LHCN-M2 (cell line): ENCODE measurements at places on chromosomes 3 and 15.
A peak's percentile ranks its signal among the peaks of the same experiment; 100 is the strongest.

DNA sequence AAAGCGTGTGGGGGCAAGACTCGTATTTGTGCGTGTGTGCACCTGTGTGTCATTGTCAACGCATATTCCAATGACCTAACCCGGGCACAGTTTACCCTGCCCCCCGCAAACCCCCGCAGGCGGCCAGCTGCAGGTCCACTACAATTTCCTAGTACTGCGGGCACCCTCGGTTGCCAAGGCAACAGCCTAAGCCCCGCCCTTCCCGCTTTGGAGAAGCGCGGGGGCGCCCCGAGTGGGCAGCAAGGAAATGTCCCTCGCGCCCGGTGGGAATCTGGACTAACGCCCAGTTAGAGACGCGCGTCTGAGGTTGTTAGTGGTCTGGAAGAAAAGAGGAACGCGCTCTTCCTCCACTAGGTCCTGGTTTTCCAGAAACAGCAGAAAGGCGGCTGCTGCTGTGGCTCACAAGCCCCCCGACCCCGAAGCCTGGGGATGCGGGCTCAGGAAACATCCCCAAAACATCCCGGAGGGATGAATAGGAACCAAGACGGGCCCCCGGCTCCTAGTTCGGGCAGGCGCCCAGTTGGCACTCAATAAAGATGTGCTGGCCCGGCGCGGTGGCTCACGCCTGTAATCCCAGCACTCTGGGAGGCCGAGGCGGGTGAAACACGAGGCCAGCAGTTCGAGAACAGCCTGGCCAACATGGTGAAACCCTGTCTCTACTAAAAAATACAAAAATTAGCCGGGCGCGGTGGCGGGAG is 1.1 kb downstream of the ABHD14A start:
- peak; percentile 68 for DNase-seq

DNA sequence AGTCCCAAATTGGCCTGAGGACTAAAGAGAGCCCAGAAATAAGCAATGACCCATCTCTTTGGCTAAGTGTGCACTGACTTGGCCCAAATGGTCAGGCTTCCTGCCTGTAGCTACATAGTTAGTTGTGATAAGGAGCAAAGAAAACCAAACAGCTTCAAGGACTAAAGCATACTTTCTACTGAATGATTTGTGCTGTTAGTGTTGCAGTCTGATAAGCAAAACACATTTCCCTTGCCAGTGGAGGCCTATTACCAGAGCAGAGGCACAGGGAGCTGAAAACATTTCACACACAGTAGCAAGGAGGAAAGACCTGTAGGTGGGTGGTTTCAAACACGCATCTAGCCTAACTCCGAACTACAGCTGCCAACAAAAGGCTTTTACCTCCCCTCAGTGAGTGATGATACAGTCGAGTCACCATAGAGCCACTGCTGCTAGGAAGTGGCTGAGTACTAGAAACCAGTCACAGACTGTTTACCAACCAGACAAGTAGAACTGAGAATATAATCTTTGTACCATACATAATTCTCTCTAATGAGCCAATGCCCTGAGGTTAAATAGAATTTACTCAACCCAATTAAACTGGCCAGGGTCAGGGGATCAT is 222.3 kb upstream of the THBS1 start:
- DNase-seq = peak; percentile 43

DNA sequence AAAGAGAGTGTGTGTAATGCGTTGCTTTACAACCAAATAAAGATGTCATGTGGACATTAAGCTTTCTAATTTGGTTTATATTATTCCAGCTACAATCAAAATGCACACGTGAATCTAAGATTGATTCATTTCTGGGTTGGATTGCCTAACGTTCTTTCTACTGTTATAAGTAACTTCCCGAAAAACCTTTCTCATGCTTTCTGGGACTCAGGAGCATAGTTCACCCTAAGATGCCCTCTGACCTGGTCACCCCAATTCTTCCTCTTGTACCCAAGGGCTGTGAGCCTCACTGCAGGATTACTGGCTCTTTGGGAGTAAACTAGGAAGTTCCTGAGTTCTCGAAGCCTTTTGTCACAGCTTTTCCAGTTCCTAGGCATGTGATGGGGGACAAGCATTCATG is 12.7 kb upstream of the LMCD1 start:
- DNase-seq = no peak

DNA sequence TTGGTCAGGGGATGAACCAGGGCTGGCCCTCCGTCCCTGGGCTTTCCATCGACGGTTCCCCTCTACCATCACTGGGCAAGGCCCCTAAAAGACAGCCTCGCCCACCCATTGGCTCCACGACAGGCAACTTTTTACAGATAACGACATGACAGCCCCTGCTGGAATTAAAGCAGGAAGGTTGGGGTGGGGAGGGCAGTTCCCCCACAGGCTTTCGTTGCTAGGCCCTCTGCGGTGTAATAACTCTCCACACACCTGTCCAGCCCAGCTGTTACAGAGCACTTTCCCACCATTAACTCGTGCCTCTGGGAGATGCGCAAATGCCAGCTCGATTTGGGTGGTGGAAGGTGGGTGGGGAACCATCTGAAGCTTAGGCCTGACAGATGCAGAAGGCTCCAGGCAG is 264.2 kb upstream of the TLE3 start:
- DNase-seq = no peak

DNA sequence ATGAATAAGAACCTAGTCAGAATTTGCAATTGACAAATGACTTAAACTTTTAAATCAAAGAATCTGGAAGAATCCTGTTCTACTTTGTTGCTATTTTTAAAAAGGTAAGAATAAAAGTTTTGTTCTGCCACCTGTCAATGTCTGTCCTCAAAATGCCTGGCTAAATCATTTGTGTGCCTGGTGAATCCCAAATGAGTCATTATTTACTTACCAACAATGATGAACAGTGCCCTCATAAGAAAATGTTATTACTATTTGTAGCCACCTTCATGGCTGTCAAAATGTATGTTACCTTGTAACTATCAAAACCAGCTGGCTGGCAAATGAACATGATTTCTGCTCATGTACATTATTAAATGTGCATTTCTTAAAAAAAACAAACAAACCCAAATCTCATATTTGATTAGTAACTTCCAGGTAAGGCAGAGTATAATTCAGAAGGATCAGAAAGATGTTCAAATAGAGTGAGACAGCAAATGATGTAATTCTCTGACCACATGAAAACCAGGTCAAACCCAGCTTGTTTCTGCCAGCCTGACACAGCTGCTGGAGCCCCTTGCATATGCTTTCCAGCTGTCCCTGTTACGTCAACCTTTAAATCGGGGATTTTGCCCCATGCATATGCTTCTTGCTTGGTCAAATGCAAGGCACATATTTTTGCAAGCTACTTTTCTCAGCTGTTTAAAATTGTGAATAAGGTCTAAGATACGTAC is 137.9 kb downstream of the SSR3 start:
- peak; percentile 90 for DNase-seq

DNA sequence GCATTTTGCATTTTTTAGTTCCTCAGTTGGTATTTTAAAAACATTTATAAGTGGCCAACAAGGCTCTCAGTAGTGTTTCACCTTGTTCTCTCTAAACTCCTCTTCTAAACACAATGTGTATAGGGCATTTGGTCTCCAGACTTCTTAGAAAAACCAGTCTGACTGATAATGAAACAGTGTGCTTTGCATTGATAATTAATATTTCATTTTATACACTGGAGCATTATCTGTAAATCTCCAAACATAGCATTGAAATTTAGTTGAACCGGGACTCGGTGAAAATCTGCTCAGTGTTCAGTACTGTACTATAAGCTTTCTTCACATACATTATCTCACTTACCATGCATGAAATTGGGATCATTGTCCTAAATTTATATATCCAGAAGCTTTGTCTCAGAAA is 53.6 kb downstream of the SETD5 start:
- no peak for DNase-seq

- no peak for DNase-seq
Measured at GRCh38 chr3:127288921-127289705, 1.3 kb upstream of the PRR20G start.

GRCh38 chr15:91694131-91694830 is 159.2 kb upstream of the SLCO3A1 start:
- DNase-seq = no peak

DNA sequence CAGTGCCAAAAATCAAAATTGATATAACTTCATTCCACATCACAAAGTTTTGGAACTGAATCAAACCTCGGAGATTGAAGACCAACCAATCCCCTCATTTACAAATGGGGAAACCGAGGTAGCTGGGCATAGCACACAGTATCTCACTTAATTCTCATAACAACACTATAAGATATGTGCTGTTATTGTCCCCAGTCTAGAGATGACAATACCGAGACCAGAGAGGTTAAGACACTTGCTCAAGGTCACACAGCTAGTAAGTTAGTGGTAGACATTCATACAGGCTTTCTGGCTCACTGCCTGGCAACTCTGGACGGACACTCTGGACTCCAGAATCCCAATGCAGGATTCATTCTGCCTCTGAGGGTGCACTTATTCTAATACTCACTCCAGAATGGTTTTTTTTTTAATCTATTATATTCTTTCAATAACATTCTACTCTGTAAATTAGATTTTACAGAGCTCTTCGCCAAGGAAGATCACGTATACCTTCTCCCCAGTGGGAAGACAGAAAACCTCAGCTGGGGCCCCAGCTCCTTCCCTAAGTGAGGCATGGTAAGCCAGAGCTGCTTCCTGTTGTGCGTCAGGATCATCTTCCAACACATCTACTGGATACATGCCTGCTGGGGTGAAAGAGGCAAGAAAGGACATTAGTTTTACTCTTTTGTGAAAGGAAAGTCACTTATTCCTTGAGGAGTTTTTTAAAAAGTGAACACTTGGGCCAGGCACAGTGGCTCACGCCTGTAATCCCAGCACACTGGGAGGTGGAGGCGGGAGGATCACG is 128.4 kb upstream of the IGF1R start:
- no peak for DNase-seq

- DNase-seq = no peak
Measured at GRCh38 chr3:52846432-52846965, 11.7 kb upstream of the MUSTN1 start.

DNA sequence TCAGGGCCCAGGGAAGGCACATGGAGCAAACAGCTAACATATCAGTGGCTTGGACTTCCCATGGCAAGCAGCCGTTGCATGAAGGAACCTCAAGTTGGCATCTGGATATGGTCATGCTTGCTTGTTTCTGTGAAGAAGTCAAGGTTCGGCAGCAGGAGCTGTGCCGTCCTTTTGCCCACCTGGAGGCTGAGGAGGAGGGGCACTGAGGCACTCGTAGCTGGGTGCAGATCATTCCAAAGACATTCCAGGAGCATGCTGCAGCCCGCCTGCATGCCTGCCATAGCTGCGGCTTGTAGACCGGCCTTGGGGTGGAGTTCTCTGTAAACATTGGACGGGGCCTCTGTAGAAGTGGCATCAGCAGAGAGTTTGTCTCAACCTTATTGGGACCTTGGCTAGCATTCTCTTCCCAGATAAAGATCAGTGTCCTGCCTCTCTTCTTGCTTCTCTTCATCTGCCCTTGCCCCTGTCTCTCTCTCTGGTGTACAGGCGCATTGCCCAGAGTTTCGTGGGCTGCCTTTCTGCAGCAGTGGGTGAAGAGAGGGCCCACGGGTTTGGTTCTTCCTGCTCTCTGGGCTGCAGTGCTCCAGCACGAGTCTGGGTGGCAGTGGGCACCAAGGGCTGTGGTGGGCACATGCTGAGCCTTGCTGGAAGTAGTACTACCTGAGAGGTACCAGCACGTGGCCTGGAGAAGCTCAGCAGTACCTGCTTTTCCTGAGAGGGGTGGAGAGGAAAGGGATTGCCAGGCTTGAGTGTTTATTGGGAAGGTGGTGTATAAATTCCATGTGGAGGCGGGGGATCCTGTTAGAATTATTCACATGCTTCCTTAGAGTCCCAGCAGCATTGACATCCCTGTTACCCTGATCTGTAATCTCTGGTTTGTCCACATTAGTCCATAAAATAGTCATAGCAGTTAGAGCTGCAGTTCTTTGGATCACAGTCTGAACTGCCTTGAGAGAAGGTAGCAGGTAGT is 49.4 kb downstream of the CHCHD6 start:
- DNase-seq = peak; percentile 49

GRCh38 chr3:140343211-140344081 is 334.4 kb upstream of the TRIM42 start:
- no peak for DNase-seq

GRCh38 chr15:21262851-21263425 is 177.4 kb downstream of the POTEB3 start:
- no peak for DNase-seq

- peak; percentile 14 for DNase-seq
Measured at GRCh38 chr15:43168192-43169107, 16.8 kb upstream of the CCNDBP1 start.

DNA sequence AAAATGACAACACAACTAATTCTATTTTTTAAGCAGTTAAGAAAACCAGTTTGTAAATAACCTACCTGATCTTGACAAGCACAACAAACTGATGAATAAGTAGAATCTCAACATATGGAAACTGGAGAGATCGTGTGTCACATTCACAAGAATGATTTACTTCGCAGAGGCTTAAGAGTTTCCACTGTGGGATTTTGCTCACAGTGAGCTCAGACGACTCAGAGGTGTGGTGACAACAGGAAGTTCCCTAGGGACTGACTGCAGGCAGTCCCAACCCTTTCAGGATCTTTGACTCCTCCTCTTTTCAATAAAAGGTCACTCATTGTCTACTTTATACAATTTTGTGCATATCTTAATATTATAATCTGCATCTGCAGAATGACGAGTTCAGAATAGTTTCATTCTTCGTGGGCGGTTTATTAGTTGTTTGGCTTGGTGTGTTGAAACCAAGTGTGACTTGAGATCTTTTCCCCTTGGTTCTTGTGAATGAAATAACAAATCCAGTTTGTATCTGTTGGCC is at the start of gene LIPH:
Gene LIPH (minus strand): TSS at position 231 of the 520 bp plus-strand sequence. CDS start 117 bp downstream, at position 114.
- peak; percentile 35 for DNase-seq

DNA sequence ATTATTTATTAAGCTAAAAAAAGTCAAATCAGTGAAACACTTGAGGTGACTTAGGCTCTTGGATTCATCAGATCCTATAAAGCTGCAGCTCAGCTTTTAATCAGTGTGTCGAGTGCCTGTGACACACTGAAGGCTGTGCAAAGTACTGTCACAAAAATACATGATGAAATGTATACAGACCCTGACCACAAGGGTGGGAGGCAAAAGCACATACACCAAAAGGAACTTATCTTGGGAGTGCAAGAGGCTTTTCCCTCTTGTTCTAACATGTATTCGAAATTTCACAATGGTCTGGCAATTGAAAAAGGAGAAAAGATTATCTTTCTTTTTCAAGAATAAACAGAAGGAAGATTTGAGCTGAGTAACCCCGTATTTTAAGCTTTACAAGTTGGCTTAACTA is 35.9 kb downstream of the VGLL4 start:
- DNase-seq = no peak

GRCh38 chr15:38255690-38256089 is 3.1 kb downstream of the SPRED1 start:
- peak; percentile 23 for DNase-seq

- peak; percentile 47 for DNase-seq
Measured at GRCh38 chr3:113211330-113212149, at the start of gene BOC. TSS of gene BOC (plus strand) at chr3:113211557. CDS start at chr3:113249803, 38,246 bp downstream.

GRCh38 chr3:135007607-135008006 is 212.5 kb downstream of the EPHB1 start:
- DNase-seq = no peak

DNA sequence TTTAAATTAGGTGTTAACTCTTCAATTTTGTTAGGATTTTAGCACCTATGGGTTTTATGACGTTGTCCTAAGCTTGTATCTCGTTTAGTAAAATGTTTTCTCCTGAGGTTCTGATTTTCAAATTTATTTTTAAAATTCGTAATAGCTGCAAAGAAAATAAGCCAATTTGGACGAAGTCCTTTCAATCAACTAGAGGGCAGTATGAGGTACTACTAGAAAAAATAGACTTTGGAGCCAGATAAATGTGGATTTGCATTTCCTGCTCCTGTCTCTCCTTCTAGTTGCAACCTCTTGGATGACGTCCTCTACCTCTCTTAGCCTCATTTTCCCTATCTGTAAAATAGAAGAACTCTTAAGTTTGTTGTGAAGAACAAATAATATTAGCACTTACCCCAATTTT is 81.1 kb downstream of the SLTM start:
- no peak for DNase-seq
